ENCODE measurements at places on chromosomes 16 and 17.

GRCh38 chr16:78081341-78081740 is 18.1 kb upstream of the WWOX start:
- no peak for DNase-seq

DNA sequence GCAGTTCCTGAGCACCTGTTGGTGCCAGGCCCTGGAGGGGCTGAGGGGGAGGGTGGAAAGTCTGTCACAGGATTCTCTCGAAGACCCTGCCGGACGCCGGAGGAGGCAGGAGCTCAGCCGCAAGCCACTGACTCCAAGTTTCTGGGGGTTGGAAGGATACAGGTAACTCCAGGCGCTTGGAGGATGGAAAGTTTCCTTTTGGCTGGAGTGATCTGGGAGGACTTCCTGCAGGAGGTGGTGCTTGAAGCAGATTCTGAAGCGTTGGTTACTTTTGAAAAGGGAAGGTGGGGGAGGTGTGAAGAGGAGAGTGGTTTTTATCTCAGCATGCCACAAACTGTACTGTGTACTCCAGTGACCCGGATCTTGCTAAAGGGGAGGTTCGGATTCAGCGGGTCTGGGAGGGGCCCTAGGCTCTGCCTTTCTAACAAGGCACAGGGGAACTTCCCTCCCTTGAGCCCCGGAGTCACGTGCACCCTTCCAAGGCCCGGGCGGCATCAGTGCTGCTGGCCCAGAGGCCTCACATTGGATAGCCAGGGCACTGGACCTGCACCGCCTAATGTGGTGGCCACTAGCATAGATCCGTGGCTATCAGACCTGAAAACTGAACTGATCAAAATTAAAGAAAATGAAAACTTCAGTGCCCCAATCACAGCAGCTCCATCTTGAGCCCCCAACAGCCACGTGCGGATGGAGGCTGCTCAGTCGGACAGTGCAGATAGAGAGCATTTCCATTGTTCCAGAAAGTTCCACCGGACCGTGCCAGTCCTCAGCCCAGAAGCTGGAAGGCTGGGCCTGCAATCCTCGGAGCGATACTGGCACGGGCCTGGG is 42.2 kb upstream of the GSE1 start:
- no peak for DNase-seq

DNA sequence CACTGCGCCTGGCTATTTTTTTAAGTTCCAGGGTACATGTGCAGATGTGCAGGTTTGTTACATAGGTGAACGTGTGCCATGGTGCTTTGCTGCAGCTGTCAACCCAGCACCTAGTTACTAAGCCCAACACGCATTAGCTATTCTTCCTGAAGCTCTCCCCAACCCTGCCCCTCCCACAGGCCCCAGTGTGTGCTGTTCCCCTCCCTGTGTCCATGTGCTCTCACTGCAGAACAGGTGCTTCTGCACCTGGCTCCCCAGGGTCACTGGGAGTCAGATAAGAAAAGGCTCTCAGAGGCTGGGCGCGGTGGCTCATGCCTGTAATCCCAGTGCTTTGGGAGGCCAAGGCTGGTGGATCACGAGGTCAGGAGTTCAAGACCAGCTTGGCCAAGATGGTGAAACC is 6.2 kb downstream of the HASPIN start:
- no peak for DNase-seq

- no peak for DNase-seq
Measured at GRCh38 chr16:5214466-5214865, 116.9 kb upstream of the EEF2KMT start.

DNA sequence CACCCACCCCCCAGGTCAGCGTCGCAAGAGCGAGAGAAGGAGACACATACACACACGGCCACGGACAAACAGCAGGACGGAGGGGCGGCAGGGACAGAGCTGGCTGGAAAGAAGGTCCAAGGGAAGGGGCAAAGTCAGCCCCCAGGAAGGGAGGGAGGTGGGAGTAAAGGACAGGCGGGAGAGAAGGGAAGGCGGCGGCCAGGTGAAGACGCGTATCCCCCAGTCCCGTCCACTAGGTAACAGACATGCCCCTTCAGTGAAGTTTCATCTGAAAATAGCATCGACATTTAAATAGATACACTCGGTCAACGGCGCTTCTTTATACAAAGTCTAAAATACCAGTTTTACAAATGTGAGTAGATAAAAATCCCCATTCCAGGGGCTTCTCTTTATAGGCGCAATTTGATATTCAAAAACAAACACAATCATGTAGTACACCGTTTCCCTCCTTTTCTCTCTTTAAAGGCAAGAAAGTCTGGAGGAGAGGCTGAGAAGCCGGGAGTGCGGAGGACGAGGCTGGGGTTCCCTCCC is 4.5 kb downstream of the CBX8 start:
- DNase-seq, result no peak

DNA sequence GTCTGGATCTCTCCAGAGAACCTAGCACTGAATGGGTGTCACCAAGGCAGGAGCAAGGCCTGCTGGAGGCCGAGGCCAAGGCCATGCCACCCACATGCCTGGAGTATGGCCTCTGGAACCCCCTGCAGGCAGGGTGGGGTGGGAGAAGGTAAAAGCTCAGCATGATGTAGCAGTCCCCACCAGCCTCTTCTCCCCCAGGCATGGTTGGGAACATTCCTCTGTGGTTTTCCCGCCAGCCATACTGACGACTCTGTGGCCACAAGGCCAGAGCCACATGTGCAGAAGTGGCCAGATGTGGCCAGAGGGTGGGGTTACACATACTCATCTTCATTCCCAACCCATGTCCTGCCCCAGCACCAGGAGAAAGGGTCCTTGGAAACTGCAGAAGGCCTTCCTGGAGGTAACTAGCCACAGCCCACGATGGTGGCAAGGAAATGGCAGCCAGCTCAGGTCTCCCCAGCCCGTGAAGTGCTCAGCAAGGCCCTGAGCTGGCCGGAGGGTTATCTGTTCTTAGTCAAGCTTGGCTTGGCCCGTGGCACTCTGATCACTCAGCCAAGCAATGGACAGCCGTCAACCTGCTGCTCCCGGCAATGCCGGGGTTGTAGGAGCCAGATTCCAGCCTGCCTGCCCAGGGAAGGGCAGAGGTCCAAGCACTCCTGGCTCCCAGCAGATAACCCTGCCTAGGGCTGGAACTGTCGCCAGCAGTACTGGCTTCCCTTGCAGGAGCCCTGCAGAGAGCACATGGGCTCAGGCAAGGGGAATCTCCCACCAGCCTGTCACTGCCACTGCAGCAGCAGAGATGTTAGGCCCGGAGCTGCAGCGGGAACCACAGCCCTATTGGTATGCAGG is 26.1 kb downstream of the HDAC5 start:
- DNase-seq, result no peak

DNA sequence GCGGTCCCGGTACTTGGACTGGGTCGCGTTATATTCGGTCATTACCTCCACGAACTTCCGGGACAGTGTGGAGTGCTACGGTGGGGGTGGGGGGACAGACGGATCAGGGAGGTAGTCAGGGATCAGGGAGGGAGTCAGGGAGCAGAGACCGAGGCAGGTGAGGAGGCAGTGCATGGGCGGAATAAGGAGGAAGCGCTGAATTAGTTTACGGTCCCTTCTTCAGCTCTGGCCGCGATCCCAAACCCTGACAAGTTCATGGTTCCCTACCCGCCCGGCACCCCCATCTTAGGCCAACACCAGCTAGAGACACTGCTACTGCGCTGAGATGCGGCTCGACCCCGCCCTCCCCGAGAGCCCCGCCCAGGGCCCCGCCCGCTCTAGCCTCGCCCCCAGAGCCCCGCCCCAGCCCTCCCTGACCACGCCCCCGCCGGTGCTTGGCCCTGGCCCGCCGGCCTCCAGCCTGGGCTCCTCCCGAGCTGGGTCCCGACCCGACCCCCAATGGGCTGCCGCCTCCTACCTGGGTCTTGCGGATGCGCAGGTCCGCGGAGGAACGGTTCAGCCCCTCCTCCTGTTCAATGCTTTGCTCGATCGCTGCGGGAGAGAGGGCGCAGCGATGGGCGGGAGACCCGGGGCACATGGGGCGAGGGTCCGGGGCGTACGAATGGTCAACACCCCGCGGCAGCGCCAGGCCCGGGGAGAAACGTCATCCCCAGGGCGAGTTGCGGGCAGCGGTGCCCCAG is 12.1 kb downstream of the HSD3B7 start:
- peak; percentile 1 for DNase-seq

DNA sequence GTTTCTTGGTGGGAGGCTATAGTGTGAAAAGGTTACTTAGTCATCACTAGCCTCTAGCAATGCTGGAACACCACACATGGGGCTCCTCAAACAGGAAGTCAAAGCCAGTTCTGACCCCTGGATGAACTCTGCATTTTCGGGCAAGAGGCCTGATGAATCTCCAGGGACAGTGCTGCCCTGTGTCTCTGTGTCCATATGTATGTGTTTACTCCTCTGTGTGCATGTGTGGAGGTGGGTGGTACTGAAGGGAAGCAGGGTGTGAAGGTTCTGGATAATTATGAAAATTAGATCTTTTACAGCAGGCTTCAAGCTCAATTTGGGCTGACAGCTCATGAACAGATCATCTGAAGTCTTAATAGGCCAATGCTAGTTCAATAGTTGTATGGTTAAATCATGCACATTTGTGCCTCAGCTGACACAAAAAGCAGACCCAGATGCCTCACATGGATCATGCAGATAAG is 133.6 kb downstream of the SNX11 start:
- no peak for DNase-seq

GRCh38 chr17:8968503-8968902 is 3.0 kb upstream of the PIK3R5 start:
- DNase-seq, result no peak

DNA sequence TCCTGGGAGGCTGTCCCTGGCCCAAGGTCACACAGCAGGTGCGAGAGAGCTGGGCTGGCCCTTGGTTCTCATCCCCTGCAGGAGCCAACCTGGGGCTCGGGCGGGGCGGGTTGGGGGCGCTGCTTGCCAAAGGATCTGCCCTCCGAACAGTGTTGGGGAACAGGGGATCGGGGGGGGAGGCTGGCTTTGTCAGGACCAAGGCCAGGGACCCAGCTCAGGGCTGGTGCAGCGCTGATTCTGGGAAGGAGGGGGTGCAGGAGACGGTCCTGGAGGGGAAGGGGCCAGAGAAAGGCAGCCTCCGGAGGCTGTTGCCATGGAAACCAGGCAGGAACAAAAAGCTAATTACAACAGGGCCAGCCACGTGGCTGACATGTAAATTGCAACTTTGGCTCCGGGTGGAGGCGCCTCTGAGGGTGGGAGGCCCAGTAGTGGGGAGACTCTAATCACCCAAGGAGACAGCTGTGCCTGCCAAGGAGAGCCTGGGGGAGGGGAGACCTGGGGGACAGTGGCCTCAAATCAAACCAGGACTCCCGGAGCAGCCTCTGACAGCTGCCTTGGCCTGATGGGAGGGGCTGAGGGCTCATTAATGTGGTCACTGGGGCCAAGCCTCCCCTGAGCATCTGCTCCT is 1.3 kb downstream of the TUBB3 start:
- peak; percentile 29 for DNase-seq

- no peak for DNase-seq
Measured at GRCh38 chr16:4780235-4780634, 7.9 kb downstream of the SEPTIN12 start.

DNA sequence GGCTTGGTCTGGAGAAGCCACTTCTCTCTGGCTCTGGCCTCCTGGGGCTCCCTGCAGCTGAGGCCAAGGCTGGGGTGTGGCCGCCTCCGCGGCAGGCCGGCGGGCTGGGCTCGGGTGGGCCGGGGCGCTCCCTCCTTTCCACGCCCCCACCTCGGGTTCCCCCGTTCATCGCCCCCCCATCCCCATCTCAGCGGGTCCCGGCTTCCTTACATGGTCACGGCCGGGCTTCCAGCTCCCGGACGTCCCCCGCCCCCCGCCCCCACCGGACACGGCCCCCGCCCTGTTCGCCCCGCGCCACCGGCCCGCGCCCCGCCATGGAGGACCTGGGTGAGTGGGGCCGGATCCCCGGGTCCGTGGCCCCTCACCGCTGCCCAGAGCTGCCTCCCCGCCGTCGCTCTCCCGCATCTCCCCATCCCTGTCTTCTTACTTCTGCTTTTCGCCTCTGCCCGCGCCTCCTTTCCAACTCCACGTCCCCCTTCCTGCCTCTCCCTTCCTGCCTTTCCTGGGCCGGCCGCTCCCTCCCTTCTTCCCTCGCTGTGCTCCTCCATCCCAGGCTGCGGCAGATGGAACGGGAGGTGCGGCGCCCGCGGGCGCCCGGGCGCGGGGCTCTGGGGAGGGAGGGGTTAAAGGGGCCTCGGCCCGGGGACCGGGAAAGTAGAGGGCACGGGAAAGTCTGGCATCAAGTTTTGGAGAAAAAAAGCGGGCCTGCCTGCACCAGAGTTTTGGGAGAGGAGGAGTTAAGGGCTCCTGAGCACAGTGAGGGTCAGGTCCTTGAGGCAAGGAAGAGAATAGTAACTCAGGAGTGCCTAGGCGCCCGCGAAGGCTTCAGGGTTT is at the start of gene TGFB1I1:
TSS of gene TGFB1I1 (plus strand) at position 278 of the 834 bp plus-strand sequence. CDS start at position 315, 37 bp downstream.
- DNase-seq, result peak; percentile 5

DNA sequence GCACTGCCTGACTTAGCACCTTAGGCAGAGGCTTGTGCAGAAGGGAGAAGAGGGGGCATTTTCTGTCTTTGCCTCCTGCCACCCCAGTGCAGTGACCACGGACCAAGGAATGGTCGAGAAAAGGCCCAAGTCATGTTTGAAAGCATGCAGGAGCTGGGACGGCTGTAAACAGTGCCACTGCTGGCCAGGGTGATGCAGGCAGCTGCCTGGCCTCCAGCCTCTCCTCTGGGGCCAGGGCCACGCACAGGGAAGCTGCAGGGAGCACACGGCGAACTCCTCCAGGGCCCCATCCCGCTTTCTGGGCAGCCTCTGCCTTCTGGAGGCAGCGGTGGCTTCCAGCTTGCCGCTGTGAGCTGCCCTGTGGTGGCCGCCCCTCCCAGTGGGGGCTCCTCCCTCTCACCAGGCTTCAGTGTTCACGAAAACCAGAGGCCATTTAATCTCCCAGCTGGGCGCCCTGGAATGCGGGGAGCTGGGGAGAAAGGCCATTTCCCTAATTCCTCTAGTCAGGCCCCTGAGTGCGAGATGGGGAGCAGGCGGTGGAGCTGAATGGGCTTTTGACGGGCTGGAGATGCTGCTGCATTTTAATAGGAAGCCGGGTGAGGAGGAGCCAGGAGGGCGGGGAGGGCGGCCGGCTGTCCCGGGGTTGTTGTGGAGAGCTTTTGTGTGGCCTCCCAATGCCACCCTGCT is 28.7 kb upstream of the DNAI2 start:
- no peak for DNase-seq

GRCh38 chr16:57048095-57048494 is 44.3 kb upstream of the CPNE2 start:
- no peak for DNase-seq

- DNase-seq, result no peak
Measured at GRCh38 chr17:16943541-16944333, 28.2 kb downstream of the TNFRSF13B start.

DNA sequence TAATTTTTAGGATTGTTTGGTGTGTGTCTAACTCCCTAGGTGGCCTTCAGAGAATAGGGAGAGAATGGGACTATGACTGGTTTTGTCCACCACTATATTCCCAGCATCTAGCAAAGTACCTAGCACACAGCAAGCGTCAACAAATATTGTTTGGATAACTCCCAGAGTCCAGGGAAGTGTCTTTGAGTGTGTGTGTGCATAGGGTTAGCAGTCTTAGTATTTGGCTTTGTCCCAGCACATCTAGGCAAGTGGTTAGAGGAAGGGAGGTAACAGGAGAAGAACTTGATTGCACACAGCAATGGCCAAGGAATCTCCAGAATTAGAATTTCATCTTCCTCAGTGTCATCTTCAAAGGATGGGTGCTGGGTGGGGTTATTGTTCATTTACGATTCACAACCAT is 385.4 kb upstream of the CDH5 start:
- DNase-seq, result no peak

- peak; percentile 23 for DNase-seq
Measured at GRCh38 chr16:51971184-51971583, 575.8 kb downstream of the TOX3 start.

Data from NCI-H748 treated with DMSO at 0.1 percent for 48 hours (cell line).